ENCODE measurements at places on chromosomes 1 and 21. TPM values are rescaled to one million over a fixed set of nuclear protein-coding genes. Genes with fewer than 3 reads are reported as not detected.

- H3K4me3 ChIP-seq: no peak overlapping the region
- no peak for DNase-seq
- no peak overlapping the region for H3K27ac ChIP-seq
- H3K27me3 ChIP-seq: peaks cover 3% of the 10 kb centered on the region
- no peaks in the 10 kb centered on the region for H3K36me3 ChIP-seq
- H3K4me1 ChIP-seq: no peaks in the 10 kb centered on the region
These were observed 612.8 kb downstream of the LMO4 start for GRCh38 chr1:87941337-87941946.

DNA sequence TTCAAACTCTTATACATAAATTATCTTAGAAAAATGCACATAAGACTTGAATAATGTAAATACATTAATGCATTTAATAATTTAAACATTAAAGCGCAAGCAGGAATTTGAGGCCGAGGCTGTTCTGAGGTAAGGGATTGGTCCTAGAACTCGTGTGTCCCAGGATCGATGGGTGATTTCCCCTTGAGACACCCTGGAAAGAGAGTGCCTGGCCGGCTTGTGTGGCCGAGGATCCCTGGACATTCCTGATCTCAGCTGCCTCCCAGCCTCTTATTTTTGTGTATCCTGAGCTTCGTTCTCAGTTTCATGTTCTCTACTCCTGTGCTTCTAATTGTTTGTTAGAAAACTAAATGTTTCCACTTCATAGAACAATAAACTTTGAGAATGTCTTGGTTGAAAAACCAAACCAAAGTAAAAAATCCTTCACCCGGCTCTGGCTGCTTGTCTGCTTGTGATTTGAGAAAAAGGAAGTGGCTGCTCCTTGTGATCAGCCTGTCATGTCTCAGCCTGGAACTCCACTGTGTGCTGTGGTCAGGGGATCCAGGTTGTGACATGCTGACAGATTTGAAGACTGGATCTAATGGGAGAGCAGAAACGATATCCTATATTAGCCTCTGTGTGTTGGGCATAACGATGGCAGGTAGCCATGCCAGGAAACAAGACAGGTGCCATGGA lies 40.7 kb downstream of the PEX14 start:
- peaks cover 9% of the 10 kb centered on the region for H3K36me3 ChIP-seq
- DNase-seq: no peak
- no peak overlapping the region for H3K4me3 ChIP-seq
- no peaks in the 10 kb centered on the region for H3K27me3 ChIP-seq
- H3K27ac ChIP-seq: no peak overlapping the region
- H3K4me1 ChIP-seq: peaks cover 60% of the 10 kb centered on the region

DNA sequence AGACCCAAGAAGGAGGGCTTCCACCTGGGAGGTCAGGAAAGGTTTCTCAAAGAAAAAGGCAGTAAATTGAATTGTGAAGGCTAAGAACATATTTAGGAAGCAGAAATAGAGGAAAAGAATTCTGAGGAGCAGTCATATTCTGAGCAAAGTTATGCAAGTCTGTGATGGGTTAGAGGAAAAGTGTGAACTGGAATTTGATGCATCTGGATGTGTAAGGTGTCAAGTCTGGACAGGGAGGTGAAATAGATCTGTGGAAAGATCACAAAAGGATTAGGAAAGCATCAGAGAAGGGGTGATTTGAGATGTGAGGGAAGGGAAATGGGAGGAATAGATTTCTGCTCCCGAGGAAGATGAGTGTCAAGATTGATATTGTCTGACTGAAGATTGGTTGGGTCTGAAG lies 18.1 kb upstream of the PRDM2 start:
- H3K36me3 ChIP-seq: no peaks in the 10 kb centered on the region
- H3K4me3 ChIP-seq: no peak overlapping the region

GRCh38 chr1:241990040-241990439 lies 8.9 kb downstream of the MAP1LC3C start:
- no peak overlapping the region for H3K27ac ChIP-seq
- no peak overlapping the region for H3K4me3 ChIP-seq
- DNase-seq: no peak
- H3K36me3 ChIP-seq: no peaks in the 10 kb centered on the region
- no peaks in the 10 kb centered on the region for H3K4me1 ChIP-seq

DNA sequence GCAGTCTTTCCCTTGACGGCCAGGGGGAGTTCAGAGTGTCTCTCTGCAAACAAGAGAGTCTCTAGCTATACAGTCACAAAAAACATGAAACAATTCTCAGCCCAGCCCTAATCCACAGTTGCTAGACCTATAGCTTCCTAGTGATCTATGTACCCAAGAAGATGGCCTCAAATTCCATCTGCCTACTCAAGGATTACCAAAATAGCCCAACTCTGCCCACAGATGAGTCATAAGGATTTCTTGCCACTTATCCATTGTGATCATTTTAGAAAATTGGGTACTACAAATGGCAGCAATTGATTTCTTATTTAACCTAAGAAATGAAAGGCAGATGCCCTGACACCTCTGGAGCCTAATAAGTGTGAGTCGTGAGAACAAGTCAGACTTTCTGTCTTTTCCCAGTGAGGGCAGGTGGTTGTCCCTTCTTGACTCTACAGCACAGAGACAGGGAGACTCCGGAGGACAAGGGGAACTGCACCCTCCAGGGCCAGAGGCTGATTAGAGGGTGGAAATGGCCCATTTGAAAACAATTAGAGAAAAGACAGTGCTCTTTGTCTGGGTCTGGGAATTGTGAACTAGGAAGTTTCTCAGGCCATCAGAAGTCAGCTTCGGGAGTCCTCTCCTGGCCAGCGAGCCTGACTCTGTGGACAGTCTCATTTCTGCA lies 65.4 kb downstream of the ABCA4 start:
- no peak for DNase-seq
- H3K4me3 ChIP-seq: no peak overlapping the region
- H3K36me3 ChIP-seq: no peaks in the 10 kb centered on the region

Gene CD5L
- total RNA-seq: not detected

Gene GRIK3
- not detected for total RNA-seq

Gene SLAMF8
- total RNA-seq: 0.15 TPM

All from activated CD4-positive, alpha-beta memory T cell treated with anti-CD3 and anti-CD28 coated beads, Interleukin-2, amount 10 ng/mL, durations not matched to agents 7 days and 5 days (primary cell).